HuH-7.5 (cell line): ENCODE measurements at places on chromosomes 5 and 9.

DNA sequence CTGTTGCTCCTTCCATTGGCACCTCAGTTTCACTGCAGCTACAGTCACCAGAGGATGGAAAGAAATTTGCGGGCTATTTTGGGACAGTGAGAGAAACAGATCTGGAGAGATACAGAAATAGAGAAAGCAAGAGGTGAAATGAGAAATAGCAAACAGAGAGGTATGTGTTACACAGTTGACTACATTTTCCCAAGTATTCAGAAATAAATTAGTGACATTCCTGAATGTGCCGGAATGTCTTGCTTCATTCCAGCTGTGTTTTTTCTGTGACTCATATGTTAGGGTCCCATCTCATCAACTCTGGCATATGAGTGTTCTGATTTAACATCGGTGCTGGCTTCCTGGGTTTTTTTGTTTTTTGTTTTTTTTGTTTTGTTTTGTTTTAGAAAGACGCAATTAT is 63.8 kb upstream of the ZNF462 start:
- DNase-seq = no peak

DNA sequence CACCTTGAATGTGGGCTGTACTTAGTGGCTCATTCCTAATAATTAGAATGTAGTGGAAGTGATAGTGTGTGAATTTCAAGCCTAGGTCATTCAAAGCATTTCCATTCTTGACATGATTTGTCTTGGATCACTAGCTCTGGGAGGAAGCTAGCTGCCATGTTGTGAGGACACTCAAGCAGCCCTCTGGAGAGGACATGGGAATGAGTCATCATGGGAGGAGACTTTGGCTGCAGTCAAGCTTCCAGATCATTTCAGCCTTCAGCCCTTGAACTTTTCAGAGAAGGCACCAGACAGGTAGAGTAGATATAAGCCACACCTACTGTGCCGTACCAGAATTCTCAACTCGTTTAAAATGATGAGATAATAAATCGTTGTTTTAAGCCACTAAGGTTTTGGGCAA is 506.9 kb downstream of the ZNF608 start:
- no peak for DNase-seq

DNA sequence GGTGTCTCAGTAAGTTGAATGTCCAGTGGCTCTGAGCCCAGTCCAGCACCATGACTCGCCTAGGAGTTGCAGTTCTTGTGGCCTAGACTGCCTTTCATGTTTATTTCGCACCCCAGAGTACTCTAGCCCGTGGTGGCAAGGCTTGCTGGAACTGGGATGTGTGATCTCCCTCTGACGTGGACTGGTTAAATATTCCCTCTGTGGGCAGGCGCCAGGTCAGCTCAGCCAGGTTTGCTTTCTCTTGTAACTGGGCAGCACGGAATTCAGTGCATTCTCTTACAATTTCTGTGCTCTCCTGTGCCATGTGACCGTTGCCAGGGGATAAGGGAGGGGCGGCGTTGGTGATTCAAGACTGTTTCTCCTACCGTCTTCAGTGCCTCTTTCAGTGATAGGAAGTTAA is 270.8 kb downstream of the KDM4C start:
- no peak for DNase-seq

DNA sequence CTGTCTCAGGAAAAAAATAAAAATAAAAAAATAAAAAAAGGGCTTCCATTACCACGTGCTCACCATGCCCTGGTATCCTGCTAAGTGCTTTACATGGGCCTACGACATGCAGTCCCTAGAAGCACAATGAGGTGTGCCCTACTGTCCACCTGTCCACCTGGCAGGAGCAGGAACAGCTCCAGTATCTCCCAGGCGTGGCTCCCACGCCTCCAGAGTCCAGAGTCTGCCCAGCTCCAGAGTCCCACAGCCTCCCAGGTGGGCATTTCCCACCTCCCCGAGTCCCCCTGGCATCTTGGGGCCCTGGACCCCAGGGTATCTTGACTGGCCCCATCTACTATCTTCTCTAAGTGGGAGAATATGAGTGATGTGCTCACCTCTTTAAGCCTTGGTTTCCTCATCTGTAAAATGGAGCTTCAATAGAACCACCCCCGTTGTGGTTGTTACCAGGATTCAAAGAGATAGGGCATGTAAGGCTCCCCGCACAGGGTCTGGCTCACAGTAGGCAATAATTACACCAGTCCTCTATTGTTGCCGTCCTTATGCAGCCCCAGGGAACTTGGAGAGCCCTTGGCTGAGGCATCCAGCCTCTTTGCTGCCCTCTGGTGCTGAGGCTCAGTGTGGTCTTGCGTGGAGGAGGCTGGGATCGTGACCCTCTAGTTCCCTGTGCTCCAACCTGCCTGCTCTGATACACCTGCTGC is 8.9 kb downstream of the CXCL14 start:
- DNase-seq = peak; percentile 38

DNA sequence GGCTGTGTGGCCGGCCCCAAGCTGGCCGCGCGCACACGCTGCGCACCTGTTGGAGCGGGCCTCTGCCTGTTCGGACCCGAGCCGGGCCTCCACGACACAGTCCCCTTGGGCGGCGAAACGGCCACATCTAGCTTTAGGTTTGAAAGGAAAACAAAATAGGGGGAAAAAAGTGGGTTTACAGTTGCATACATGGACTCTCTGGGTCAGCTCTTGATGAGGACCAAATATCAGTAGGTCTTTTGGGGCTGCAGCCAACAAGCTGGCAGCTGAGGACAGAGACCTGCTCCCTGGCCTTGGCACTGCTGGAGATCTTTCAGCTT is 20.7 kb downstream of the IGIP start:
- no peak for DNase-seq

DNA sequence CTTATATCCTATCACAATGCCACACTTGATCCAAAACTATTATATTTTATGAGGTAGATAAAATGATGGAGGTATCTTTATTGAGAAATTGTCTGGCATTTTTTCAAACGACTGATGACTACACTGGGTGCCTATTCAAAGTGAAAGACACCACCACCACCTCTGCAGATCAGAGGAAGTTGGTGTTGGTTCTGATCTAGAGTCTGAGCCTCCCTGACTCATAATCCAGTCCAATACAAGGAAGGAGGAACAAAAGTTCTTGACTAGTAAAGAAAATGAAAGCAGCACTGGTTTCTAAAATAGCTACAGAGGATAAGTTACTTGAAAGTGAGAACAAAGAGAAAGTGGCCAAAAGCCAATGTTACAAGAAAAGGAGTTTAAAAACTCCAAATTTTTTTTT is 139.9 kb downstream of the RFX3 start:
- no peak for DNase-seq

- no peak for DNase-seq
Measured at GRCh38 chr9:115000217-115000639, 69.8 kb upstream of the TNFSF8 start.

- DNase-seq = no peak
Measured at GRCh38 chr5:164336906-164337305, 831.5 kb downstream of the MAT2B start.

GRCh38 chr5:116144103-116144502 is 59.3 kb downstream of the COMMD10 start:
- no peak for DNase-seq

DNA sequence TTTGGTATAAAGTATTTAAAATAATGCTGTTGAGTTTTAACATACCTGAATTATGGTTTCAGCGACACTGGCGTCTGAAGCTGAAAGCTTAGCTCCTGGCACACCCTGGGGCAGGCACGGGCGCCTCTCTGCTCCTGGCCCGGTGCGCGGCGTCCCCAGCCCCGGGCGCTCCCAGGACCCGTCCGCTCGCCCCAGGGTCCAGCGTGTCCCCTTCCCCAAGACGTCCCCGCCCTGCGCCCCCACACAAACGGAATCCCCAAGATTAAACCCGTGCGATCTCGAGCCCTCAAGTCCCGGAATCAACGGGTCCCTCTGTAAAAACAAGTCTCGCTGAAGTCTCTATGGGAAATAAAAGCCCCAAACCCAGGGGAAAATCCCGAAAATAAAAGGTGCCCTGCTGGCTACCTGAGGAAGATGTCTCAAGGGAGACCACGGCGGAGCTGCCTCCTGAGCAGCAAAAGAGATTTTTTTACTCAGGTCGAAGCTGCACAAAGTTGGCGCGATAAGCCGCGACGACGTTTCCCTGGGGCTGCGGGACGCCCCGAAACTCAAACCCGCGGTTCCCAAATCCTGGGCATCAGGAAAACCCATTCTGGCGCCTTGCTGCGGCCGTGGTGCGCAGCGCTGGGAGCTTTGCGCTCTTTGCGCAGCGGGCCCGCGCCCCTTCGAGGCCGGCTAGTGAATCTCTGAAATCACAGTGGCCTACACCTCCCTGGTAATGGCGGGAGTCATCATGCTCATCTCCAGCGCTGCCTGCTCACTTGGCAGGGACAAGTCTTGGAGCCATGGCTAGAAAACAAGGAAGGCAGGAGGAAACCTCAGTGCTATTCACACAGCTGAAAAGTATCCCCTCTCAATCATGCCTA is 6.3 kb upstream of the IFNA8 start:
- DNase-seq = no peak
